Esophagus squamous epithelium (tissue), 5 donors: ENCODE measurements at places on chromosomes 11 and 22.

- no peak for DNase-seq
Measured at GRCh38 chr11:102583141-102583873, 41.8 kb downstream of the MMP20 start.

DNA sequence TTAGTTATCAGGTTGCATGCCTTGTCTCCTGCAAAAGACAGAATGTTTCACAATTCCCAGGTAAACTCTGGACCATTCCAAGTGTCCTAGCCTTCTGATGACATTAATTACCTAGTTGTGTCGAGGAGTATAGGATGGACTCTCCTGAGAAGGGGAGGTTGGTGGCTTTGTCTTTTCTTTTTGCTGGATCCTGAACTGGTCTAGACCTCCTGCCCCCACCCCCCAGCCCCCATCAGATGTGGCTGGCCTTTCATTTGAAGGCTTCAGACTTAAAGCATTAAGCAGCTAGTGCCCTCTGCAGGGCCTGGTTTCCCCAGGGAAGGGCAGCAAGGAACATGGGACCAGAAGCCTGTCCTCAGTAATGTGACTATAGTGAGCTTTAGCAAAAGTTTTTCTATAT, 9.7 kb downstream of the MCAM start:
- no peak for DNase-seq

DNA sequence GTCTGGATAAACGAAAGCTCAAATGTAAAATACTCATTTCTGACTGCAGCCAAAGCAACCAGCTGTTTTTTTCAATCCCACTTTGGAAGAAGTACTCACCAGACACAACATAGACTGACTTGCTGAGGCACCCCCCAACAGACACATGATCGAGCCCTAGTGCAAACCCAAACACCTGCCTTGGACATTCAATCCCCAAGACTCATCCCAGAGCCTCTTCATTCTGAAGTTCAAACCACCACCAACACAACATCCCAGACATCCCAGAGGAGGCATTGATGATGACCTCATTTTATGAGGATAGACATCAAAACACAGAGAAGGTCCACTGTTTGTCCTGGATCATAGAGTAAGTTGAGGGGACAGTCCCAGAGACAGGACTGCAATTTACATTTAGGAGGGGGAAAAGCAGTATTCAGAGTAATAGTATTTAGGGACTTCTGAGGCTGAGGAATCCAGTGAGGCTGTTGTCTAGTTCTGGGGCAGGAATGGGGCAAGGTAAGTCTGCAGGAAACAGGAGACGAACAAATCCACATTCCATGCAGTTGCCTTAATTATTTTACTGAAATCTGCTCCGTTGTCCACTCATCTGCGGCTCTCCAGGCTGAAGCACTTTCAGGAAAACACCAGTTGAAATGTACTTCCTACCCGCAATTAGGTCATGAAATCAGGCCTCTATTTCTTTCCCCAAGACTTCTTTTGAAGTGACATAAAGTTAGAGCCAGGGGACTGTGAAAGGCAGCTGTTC, 54.8 kb downstream of the CLPB start:
- no peak for DNase-seq

GRCh38 chr22:44448271-44448830, 49.7 kb downstream of the RTL6 start:
- no peak for DNase-seq

- no peak for DNase-seq
Measured at GRCh38 chr22:46551996-46552395, 14.6 kb upstream of the CELSR1 start.

- no peak for DNase-seq
Measured at GRCh38 chr11:10317776-10318526, 13.1 kb downstream of the ADM start.

- no peak for DNase-seq
Measured at GRCh38 chr22:36755316-36755715, 20.6 kb downstream of the IFT27 start.

DNA sequence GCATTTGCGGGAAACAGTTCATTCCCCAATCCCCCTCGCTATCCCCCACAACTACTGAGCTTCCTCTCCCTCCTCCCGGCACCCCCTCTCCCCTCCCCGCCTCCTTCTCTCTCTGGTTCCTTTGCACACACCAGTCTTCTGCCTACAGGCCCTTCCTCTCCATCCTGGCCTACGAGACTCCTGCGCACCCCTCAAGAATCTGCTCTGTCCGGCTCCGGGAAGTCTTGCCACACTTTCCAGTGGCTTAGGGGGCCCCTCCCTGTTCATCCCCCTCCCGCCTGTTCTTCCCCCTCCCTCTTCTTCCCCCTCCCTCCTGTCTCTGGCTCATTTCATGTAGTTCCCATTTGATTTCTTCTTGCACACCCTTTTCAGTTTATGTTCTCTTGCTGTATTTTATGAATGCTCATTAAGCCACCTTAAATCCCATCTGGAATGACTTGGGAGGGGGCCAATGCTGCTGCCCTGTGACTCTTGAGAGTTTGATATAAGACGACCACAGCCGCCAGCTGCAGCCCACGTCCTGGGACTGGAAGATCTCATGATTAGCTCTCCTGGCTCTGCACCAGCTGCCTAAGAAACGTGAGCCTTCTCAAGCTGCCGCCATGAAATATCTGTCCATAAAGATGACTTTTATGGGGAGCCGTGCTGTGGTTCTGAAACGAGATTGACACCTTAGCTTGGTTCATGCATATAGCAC, 50.9 kb downstream of the RPS6KA4 start:
- no peak for DNase-seq

DNA sequence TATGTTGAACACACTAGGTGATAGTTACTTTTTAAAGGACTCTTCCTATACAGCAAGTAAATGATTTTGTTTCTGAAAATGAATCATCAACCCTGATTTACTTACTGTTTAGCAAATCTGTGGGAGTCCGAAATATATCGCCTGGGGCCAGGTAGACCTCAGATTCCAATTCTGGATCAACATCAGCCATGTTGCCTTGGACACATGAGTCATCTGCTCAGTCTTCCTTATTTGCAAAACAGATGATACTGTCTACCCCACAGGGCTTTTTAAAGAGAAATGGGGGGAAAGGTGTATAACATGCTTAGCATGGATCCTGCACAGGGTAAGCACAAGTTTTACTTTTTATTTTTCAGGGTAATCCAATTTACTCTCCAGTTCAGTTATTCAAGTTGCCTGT, 324.2 kb downstream of the TENM4 start:
- DNase-seq, result no peak
